ENCODE measurements at places on chromosomes 11 and 22.

- no peak for DNase-seq
These were observed 22.1 kb upstream of the MGAT3 start for GRCh38 chr22:39434721-39435120.

- no peak for DNase-seq
These were observed 5.9 kb downstream of the PTPMT1 start for GRCh38 chr11:47571357-47571729.

GRCh38 chr11:17558025-17558780, 11.1 kb downstream of the OTOG start:
- no peak for DNase-seq

GRCh38 chr11:44509296-44509695, 56.2 kb upstream of the CD82 start:
- DNase-seq = no peak

- DNase-seq = no peak
These were observed 24.2 kb upstream of the MUC5B start for GRCh38 chr11:1198561-1199240.
